NCI-H774 (cell line): ENCODE measurements at places on chromosomes 4 and X.
A peak's percentile ranks its signal among the peaks of the same experiment; 100 is the strongest.

GRCh38 chrX:41334363-41335197 lies 618 bp downstream of the DDX3X start:
- DNase-seq: peak; percentile 58

DNA sequence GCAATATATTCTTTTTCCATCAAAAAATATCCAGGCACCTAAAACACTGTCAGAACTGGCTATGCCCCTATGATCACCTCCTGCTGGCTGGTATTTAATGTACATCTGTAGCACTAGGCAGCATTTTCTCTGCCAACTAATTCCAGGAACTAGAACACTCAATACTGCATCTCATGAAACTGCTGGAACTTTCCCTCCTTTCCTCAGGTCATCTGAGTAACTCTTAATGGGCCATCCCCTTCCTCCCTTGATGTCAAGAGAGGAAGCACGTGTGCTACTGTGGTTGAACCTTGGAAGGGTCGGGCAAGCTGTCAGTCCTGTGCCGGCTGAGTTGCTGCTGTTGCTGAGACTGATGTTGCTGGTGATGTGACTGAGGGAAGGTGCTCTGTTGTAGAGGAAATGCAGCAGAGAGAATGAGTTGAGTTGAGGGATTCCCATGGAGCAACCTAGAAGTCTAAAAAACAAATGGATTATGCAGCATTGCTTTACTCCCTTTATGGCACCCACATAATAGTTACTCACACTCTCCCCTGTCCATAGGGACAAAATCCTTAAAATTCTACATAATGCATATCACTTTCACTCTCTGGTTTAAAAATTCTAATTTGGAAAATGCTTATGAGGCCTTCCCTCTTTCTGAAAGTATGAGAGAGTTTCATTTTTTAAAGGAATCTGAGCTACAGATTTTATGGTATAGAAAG lies 39.5 kb downstream of the TMEM165 start:
- no peak for DNase-seq

DNA sequence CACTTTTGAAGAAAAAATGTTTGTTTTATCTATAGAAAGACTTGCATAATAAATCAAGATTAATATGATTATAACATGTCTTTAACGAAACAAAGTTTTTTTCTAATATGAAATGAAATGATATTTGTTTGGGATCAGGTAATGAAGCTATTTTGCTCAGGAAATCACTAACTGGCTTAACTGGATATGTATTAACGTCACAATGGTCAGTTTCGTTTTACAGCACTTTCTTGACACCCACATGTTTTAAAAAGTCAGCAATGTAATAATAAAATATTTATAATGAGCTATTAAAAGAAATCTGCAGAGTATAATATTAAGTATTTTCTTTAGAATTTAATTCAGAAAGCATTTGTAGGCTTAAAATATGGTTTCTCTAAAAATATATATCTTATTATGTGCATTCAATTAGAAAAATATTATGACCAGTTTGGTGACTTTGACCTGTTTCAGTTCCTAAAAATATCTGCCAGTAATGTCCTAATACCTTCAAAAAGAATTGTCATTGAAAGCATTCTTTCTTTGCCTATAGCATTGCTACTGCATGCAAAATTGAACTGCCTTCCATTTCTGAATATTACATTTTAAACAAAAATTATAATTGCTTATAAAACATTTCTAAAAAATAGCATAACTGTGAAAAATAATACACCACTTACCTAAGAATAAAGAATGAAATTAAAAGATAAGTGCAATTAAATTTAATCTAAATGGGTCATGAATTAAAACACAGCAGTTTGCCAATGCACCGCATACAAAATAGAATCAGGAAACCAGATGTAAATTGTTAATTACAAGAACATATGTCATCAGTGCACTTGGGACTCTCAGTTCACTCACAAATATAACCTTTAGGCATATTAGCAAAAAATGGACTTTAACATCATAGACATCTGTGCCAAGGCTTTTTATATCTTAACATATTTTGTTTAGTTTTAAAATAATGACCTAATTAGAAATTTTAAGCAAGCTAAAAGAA lies 31.6 kb downstream of the TIGD2 start:
- DNase-seq: no peak

DNA sequence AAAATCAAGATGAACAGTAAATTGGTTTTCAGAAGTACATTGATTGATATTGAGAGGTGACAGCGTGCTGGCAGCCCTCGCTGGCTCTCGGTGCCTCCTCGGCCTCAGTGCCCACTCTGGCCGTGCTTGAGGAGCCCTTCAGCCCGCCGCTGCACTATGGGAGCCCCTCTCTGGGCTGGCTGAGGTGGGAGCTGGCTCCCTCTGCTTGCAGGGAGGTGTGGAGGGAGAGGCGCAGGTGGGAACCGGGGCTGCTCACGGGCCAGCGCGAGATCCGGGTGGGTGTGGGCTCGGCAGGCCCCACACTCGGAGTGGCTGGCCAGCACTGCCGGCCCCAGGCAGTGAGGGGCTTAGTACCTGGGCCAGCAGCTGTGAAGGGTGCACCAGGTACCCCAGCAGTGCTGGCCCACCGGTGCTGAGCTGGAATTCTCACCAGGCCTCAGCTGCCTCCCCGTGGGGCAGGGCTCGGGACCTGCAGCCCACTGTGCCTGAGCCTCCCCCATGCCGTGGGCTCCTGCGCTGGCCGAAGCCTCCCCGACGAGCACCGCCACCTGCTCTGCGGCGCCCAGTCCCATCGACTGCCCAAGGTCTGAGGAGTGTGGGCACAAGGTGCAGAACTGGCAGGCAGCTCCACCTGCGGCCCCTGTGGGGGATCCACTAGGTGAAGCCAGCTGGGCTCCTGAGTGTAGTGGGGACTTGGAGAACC lies 25.2 kb downstream of the RAP2C start:
- no peak for DNase-seq

GRCh38 chr4:4758681-4759080 lies 100.8 kb upstream of the MSX1 start:
- DNase-seq: no peak

- DNase-seq: no peak
Observed at GRCh38 chrX:124641737-124642491, 295.6 kb downstream of the SH2D1A start.

DNA sequence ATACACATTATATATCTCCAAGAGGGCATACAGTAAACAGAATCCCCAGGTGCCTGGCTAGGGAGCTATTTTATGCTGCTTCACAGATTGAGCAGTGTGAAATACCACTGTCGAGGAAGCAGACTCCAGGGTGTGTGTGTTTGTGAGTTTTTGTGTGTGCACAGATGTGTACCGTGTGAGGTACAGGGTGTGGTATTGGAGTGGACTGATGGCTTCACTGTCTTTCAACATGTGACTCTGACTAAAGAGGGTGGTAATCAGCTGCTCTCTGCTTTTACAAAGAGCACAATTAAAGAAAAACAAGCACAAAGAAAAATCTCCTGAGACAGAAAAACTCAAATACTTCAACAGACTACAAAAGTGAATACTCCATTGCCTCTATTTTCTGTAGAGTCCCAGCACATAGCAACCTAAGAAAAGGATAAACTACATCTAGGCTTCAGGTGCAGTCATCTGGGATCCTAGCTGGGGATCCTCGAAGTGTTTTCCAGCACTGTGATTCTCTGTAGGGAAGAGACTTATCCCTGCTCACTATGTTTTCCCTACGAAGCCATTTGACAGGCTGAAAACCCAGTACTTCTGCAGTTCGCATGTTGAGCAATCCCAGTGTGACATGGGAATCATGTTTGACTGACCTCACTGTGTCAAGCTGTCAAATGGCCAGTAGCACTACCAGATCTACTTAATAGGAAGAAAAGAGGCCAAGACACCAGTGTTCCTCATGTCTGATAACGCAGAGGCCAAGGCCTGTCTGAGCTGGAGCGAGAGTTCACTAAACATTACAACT lies 100.3 kb downstream of the CDS1 start:
- DNase-seq: no peak

DNA sequence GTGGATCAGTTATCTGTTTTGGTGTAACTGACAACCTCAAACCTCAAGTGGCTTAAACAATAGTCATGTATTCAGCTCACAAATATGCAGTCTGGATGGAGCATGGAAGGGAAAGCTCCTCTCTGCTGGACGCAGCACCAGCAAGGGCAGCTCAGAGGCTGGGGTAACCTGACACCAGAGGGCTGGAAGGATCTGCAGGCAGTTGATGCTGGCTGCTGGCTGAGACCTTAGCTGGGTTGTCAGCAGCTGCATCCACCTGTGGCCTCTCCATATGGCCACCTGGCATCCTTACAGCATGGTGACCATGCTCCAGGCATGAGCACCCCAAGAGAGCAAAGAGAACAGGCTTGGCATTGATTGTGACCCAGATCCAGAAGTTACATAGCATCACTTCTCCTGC lies 46.7 kb downstream of the ENPP6 start:
- no peak for DNase-seq

DNA sequence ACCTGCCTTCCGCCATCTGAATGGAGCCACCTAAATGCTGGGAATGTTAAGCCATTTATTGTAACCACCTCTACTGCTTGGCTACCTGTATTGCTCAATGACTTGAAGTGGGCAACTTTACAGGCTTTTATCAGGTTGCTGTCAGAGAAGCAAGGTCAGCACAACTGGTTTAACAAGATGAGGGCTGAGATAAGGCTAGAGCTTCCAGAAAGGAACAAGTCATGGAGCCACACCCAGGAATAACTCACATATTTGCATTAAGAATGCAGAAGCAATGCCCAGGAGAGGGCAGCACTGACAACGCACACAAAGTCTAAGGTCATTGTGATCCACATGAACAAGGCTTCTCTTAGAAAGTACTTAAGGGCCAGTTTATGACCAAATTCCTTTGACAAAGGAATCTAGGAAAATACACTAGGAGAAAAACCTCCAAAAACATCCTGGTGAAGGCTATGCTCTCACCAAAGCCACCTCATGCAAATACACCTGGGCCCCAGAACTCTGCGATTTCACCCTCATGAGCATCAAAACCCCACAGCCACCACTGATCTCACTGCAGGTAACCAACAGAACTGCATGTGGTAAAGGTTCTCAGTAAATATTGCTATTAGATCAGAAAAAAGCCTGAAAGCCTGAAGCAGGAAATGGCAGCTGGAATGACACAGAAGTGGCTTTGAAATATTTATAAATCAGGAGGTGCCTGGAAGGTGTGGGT lies 15.0 kb upstream of the STS start:
- peak; percentile 5 for DNase-seq

- no peak for DNase-seq
Observed at GRCh38 chr4:73715659-73716058, 24.7 kb upstream of the CXCL8 start.

DNA sequence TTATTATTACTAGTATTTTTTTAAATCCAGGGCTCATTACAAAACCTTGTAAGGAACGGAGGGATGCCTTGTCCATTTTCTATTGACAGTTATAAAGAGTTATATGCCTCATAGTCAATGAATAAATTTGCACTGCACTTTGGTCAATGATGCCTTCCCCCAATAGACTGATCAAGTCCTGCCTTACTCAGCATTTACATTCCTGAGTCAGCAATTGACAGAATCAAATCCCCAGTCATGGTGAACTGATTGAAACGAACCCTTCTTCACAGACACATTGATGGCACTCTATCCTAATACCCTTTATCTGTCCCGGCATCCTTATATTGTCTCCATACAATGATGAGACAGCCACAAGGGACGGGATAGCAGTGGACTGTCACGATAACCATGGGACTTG lies 213.2 kb downstream of the NLGN4X start:
- no peak for DNase-seq

DNA sequence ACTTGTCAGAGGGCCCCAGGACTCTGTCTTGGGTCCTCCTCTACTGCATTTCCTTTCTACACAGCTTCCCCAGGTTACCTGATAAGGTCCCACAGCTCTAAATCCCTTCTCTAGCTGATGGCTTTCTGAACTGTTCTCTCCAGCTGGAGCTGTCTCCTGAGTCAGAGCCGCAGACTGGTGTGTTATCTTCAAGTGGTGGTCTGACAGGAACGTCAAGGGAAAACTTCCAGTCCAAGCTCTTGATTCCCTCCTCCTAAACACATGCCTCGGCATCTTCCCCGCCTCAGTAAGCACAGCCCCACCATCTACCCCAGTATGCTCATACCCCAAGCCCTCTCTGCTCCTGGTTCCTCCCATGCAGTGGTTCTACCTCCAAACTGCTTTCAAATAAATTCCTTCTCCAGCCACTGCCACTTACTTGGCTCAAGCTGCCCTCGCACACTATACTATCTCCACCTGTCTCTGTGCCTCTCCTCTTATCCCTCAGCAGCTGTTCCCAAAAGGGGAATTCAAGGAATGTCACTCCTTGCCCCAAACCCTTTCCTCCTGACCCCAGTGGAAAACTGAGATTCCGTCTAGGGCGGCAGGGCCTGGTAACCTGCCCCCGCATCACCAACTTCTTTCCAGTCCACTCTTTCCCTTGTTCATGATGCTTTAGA lies 17.2 kb upstream of the CENPU start:
- no peak for DNase-seq

GRCh38 chrX:40573763-40574162 lies 7.0 kb upstream of the ATP6AP2 start:
- no peak for DNase-seq

DNA sequence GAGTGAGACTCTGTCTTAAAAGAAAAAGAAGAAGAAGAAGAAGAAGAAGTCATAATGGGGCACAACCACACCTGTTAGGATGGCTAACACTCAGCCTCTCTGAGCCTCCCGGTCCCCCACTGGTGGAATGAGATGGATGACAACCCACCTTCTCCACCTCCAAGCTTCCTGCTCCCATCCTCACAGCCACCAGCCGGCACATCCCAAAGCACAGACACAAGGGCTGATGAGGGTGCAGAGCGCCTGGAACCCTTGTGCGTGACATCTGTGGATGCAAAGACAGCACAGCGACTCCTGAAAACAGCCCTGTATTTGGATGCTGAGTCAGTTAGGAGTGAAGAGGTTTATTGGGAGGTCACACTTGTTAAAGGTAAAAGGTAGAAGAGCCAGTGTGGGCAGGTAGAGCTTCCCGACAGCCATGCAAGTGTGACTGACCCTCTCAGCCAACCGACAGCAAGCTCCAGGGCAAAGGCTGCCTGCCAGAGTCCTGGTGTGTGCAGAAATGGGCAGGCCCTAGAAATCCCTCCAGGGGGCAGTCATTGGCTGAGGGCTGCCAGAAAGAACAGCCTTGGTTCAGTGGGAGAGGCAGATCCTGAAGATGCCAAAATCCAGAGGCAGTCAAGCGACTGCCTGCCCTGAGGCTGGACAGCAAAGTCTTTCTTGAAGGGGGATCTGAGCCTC lies 26.6 kb upstream of the MAN2B2 start:
- no peak for DNase-seq

DNA sequence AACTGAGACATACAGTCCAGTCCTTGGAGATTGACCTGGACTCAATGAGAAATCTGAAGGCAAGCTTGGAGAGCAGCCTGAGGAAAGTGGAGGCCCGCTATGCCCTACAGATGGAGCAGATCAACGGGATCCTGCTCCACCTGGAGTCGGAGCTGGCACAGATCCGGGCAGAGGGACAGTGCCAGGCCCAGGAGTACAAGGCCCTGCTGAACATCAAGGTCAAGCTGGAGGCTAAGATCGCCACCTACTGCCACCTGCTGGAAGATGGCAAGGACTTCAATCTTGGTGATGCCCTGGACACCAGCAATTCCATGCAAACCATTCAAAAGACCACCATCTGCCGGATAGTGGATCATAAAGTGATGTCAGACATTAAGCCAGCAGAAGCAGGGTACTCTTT lies 20.4 kb upstream of the FRMPD3 start:
- no peak for DNase-seq
